Esophagus squamous epithelium (tissue), 5 donors: ENCODE measurements at places on chromosomes 16 and 17.

GRCh38 chr17:4789701-4789950 lies 862 bp downstream of the GLTPD2 start:
- no peak for DNase-seq

- no peak for DNase-seq
Observed at GRCh38 chr17:74682471-74683190, 30.1 kb downstream of the CD300LF start.

- no peak for DNase-seq
Observed at GRCh38 chr17:348692-349425, 3.7 kb downstream of the RPH3AL start.

GRCh38 chr17:79340333-79341221 lies 266.0 kb downstream of the ENGASE start:
- DNase-seq = no peak

DNA sequence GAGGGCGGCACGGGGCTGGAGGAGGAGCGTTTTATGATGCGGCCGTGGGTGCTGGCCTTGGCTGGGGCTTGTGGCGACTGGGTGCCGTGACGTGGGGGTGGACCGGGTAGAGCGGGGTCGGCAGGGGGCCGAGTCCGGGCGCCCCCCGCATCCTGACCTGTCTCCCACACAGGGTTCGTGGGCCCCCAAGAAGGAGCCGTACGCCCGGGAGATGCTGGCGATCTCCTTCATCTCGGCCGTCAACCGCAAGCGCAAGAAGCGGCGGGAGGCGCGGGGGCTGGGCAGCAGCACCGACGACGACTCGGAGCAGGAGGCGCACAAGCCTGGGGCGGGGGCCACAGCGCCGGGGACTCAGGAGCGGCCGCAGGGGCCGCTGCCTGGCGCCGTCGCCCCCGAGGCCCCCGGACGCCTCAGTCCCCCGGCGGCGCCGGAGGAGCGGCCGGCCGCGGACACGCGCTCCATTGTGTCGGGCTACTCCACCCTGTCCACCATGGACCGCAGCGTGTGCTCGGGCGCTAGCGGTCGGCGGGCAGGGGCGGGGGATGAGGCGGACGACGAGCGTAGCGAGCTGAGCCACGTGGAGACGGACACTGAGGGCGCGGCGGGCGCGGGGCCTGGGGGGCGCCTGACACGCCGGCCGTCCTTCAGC lies 81.6 kb downstream of the ARHGAP23 start:
- no peak for DNase-seq

GRCh38 chr16:29951625-29952365 lies 10.1 kb upstream of the TMEM219 start:
- no peak for DNase-seq

DNA sequence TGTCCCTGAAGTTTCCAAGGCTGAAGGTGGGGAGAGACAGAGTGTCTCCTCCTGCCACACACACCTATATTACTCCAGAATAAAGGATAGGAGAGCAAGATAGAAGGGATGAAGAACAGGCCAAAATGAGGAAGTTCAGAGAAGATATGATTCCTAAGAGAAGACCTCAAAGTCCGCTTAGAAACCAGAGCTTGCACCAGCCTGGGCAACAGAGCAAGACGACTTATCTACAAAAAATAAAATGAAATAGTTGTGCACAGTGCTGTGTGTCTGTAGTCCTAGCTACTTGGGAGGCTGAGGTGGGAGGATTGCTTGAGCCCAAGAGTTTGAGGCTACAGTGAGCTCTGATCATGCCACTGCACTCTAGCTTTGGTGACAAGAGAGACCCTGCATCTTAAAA lies 128.2 kb downstream of the HS3ST3B1 start:
- DNase-seq = no peak

GRCh38 chr17:40813804-40814203 lies 8.6 kb downstream of the KRT10 start:
- no peak for DNase-seq

- DNase-seq = no peak
Observed at GRCh38 chr16:3948378-3948995, 68.0 kb upstream of the CREBBP start.

DNA sequence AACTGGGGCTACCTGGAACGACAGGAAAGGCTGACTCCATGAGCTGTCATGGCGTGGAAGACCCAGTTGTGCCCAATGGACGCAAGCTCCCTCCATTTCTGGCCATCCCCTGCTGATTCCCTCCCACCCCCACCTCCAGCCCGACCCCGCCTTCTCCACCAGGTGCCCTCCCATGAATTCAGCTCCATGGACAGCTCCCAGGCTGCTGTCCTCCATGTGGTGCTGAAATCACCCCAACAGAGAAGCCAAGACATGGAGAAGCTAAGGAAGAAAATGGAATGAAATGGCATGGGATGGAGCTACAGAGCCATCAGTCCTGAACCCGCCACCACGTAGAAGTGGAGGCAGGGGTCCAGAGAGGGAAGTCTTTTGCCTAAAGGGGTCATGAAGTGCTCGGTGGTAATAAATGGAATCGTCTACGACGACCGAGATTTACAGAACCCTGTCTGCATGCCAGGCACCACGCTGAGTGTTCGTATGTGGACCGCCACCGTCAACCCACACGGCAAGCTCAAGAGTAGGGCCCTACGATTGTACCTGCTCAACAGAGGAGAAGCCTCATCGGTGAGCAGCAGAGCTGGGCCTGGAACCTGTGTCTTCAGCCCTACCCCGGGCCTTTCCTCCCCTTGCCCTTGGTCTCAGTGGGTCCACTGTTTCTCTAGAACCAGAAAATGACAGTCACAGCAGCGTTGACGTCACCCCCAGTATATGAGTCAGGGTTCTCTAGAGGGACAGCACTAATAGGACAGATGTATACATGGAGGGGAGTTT lies 9.3 kb upstream of the ZC3H18 start:
- DNase-seq = no peak

GRCh38 chr16:89458967-89459366 lies 31.4 kb downstream of the ANKRD11 start:
- no peak for DNase-seq

DNA sequence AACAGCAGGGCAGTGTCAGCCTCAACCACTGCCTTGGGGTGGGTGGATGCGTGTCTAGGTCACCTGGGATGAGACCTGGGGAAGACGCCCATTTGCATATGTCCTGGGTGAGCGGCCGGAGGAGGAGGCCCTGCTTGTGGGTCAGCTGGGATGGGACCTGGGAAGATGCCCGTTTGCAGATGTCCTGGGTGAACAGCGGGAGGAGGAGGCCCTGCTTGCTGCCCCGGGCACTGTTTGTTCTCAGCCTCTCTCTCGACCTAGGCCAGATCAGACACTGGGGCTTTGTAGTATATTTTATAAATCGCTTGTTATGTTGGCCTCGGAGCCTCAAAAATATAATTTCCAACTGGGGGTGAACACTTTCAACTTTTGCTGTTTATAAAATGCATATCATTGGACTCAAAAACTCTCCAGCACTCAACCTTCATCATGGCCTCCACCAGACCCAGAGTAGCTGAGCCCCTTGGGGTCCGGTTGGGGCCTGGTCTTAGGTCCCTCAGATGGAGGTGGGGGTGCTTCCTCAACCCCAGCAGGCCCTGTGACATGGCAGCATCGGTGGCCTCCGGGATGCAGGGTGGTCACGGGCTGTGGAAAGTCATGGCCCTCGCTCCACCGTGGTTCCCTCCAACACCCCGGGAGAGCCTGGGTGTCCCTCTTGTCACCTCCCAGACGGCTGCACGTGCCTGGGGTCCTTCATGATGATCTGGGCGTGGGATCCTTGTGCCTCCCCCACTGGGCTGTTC lies 17.3 kb downstream of the DBNDD1 start:
- DNase-seq = no peak

DNA sequence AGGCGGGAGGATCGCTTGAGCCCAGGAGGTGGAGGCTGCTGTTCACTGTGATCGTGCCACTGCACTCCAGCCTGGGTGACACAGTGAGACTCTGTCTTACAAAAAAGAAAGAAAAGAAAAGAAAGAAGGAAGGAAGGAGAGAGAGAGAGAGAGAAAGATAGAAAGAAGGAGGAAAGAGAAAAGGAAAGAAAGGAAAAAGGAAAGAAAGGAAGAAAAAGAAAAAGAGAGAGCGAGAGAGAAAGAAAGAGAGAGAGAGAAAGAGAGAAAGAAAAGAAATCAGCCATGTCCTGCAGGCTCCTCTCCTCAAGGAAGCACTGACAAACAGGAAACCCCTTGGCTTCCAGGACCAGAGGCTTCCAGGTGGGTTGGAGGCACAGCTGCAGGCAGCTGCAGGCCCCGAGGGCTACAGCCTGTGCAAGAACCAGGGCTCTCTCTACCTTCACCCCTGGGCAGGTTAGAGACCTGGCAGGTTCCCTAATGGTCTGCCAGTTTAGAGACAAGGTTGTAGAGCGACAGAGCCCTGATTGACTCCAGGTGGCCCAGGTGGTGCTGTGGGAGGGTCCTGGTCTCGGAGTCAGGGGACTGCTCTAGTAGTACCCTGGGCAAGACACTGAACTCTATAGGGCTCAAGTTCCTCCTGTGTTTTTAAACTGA lies 53.8 kb downstream of the PECAM1 start:
- DNase-seq = no peak

DNA sequence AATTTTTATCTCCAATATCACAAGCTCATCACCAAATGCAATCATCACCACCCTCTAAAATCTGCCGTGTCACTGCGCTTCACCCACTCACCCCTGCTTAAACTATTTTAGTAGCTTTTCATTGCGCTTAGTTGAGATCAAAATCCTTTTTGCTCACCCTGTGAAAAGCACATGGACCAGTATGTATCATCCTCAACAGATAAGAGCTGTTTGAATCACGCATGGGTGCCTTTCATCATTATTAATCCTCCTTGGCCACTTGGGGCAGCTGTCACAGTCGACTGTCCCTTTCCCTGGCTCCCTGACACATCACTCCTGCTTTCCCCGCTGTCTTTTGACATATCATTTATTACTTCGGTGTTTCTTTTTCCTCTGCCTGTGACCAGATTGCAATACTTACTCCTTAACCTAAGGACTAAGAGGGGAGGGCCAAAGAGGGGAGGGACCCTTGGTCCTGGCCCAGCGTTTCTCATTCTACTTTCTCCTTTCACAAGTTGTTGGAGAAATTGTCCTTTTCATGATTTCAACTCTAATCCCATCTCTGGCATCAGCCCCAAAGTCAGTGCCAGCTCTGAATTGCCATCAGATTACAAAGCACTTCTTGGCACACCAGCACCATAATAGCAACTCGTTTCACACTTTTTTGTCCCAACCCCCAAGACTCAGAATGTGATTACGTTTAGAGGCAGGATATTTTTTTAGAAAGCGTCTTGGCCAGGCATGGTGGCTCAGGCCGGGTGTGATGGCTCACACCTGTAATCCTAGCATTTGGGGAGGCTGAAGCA lies 8.6 kb upstream of the KDM6B start:
- DNase-seq = no peak

DNA sequence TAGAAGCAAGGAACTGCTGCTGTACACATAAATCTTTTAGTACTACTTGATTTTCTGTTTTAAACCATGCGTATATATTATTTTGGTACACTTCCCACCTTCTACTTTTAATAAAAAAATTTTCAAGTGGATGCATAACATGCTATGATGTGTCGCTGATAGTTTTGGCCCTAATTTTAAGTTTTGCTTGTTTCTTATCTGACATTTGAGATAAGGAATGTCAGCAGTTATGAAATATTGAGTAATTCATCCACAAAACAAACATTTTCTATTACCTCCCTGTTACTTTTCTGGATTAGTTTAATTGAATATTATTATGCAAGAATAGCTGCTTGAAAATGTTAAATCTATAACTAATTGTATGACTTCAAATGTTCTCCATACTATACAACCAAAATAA lies 35.8 kb downstream of the N4BP1 start:
- no peak for DNase-seq

GRCh38 chr17:73706858-73707257 lies 62.6 kb upstream of the SDK2 start:
- no peak for DNase-seq

GRCh38 chr16:58217311-58217925 lies 19.5 kb upstream of the CSNK2A2 start:
- DNase-seq = no peak

DNA sequence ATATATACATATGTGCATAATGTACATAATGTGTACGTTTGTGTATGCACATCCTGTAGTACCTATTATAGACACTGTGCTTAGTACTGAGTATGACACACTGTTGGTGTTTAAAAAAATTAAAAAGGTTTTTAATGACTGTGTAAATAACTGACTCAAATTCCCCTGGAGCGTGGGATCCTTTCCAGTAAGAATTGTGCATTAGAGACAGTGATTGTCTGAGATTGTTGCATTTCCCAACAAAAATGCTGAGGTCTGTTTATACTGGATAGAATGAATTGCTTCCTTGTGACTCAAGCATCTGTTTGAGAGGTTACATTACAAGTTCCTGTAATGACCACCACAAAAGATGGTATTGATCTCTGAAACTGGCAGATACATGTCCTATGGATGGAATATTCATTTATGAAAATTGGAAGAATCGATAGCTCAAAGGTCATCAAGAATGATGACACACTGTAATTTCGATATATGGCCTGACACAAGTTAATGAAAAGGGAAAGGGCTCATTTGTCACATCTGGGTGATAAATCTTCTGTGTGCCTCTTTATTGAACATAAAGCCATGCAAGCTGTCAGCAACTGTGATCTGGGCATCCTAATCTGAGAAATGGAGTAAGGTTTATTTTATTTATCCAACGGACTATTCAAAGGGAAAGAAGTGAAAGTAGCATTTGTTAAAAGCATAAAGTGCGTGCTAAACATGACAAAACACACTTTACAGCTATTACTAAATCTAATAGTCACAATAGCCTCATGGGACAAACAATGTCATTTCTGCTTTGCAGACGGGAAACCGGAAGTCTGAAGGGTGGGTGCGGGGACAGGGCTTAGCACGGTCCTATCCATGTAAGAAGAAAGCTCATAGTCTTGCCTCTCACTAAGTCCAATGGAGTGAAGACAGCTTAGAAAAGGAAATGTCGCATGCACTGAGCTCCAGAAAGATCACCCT lies 228.8 kb downstream of the CDH11 start:
- DNase-seq = no peak

GRCh38 chr16:67773569-67774456 lies 32.5 kb downstream of the RANBP10 start:
- DNase-seq = no peak

GRCh38 chr17:5672141-5672540 lies 87.8 kb upstream of the NLRP1 start:
- DNase-seq = no peak

DNA sequence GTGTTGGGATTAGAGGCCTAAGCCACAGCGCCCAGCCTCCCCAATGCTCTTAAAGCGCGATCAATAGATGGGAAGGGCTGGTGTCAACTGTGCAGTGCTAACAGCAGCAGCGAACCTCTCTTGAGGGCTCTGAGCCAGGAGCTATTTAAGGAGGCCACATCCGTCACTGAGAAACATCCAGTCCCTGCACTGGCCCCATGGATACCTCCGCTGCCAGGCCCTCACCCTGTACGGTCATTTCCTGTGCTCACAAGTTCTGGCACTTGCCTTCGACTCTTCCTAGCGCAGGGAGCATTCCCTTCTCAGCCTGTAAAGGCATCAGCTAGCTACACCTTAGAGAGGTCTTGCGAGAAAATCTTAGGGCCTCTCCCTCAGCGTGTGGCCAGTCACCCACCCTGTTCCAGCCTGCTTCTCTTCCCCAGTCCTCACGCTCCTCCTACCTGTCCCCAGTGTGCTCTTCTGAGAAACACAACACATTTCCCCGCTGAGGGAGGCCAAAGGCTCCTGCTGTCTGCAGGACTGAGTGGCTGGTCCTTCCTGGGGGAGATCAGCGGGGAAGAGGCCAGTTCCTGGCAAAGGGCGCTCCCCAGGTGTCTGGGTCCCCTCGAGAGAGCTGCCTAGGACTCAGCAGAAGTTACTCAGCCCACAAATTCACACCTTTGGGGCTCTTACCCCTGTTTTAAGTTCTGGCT lies 28.6 kb downstream of the GTF3C1 start:
- DNase-seq = no peak
